IPS-NIHi11 (cell line): ENCODE measurements at places on chromosomes 5 and 9.

DNA sequence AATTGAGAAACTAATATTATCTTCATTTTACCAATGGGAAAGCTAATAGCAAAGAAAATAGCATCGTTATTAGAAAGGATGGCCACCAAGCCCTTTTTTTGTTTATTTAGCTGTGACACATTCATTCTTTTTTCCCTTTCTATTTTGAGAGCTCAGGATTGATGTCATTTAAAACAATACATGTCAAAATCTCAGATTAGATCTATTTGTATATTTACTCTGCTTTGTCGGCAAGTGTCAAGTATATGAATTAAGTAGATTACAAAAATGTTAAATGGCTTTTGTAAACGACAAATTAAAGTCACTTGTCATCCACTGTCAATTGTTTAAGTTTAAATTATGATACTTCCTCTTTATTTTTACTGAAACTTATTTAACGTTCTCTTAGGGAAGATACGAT lies 118.9 kb downstream of the PAM start:
- DNase-seq = no peak

GRCh38 chr5:83388608-83389007 lies 82.9 kb upstream of the VCAN start:
- DNase-seq = no peak

- no peak for DNase-seq
These were observed 58.4 kb upstream of the RAPGEF1 start for GRCh38 chr9:131798246-131798645.

- DNase-seq = no peak
These were observed 70.2 kb downstream of the KCNT1 start for GRCh38 chr9:135772056-135772646.

DNA sequence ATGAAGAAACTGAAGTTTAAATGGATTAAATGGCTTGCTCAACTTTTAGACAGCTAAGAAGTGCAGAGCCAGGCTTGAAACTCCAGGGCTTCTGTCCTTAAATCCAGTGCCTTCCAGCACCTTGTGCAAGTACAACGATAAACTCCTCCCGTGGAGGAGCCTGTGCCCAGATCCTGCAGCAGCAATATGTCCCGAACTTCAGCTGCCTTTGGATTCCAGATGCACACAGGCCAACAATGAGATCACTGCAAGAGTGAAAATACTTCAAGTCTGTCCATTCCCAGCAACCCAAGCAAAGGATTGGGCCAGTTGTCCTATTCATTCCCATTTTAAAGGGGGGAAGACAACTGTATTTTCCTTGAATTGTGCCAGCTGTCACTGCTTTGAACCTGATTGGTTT lies 199.6 kb downstream of the CRB2 start:
- DNase-seq = no peak

GRCh38 chr5:153096381-153096780 lies 394.1 kb upstream of the GRIA1 start:
- DNase-seq = no peak

- DNase-seq = no peak
These were observed 728.3 kb upstream of the SEMA6A start for GRCh38 chr5:117302949-117303348.

- DNase-seq = no peak
These were observed 25.5 kb upstream of the KCNIP1 start for GRCh38 chr5:170478306-170478705.

GRCh38 chr5:66724349-66725139 lies 128.4 kb downstream of the MAST4 start:
- DNase-seq = no peak

DNA sequence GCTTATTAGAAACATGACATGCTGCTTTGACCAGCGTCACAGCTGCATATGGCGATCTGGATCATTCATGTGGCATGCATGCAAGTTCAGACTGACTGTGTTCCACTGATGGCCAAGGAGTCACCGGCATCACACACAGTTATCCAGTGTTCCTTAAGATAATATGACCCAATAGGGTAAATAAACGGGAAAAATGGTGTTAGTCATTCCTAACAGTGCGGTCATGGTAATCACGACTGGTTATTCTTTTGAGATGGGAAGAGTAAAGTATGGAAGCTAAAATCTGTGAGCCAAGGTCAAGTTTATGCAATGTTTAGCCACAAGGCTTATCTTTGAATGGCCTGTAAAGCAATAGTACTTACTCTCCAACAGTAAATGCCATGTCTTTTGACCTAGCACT lies 29.3 kb upstream of the LVRN start:
- no peak for DNase-seq

GRCh38 chr9:124098141-124098905 lies 86.8 kb downstream of the LHX2 start:
- no peak for DNase-seq

DNA sequence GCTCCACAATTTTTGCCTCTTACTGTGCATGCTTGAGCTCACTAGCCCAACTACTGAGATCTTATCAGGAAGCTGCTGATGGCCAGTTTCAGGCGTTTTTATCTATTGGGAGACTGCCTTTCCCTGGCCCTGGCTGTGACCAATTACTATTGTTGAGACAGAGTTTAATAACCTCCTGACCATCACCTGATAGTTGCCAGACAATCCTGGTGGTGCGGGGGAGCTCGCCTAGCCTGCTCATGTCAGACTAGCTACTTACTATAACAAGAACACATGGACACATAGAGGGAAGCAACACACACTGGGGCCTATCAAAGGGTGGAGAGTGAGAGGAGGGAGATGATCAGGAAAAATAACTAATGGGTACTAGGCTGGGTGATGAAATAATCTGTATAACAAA lies 13.0 kb upstream of the OXCT1 start:
- DNase-seq = no peak

DNA sequence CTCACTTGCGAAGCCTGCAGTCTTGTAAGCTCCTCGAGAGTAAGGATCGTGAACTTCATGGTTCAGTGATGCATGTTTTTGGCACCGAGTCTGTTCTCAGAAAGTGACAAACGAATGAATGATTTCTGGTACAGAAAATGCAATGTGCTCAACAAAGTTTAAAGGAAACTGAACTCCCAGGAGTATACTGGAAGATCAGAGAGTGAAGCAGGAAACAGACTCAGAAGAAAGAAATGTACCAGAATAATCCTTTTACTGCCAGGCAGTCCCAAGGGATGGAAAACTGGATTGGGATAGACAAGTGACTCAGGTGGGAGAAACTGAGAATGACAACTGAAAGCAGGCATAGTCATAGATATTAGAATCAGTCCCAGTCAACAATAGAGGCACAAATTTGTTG lies 420.6 kb downstream of the CTNND2 start:
- no peak for DNase-seq

DNA sequence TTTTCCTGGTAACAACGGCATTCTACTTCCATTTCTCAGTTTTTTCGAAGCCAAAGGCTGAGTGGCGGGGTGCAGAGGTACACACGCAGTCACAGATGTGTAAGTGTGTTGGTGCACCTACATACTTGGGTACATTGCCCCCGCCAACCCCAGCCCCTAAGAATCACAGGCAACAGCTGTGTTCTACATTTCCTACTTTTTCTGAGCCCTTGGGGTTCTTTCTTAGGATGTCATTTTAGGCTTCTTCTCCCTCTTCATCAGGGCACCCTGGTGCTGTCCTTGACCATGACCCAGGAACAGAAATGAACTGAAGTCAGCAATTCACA lies 104.8 kb downstream of the PAX5 start:
- DNase-seq = no peak
